ENCODE measurements at places on chromosomes 2 and 18.

DNA sequence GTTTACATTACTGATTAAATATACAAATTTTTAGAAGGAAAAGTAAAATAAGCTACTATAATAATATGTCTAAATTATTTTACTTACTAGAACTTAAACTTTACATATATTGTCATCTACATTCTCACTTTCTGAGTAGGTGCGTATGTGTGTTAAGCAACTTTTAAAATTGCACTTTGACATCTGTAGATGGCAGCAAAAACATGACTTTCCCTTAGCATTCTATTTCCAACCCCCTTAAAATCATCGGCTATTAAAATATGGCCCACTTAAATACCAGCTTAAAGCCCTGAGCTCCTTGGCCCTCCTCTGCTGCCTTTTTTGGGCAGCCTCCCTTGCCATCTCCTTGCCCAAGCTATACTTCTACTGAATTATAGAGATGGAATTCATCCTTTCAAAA lies 78.0 kb downstream of the UPP2 start:
- DNase-seq, result no peak

- DNase-seq, result no peak
Measured at GRCh38 chr2:141611981-141612380, 518.8 kb downstream of the LRP1B start.

DNA sequence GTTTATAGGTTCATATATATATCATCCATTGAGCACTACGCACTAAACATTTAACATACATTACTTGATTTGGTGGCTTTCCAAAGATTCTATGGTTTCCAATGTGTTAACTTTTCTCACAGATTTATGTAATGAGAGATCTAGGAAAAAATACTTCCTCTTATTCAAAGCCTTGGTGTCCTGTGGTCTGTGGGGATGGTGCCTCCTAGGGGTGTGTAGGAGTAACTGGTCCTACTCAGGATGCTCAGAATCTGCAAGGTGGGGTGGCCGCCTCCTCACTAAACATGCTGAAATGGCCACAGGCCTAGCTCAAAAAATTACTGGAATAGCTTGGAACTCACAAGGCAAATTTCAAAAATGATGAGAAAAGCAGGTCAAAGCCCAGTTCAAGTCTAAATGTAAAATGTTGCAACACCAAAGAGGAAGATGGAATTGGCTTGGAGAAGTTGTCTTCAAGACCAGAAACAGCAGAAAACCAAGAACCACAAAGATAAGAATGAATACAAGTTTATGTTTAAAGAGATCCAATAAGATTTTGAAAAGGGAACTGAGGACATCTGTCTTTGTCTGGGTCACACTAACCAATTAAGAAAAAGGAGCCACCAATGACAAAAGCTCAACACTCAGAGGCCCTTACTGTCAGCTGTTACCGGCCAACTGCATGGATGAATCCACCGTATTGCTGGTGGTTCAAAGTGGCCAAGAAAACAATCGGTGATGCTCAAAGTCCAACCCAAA lies 11.5 kb downstream of the GPR55 start:
- no peak for DNase-seq

DNA sequence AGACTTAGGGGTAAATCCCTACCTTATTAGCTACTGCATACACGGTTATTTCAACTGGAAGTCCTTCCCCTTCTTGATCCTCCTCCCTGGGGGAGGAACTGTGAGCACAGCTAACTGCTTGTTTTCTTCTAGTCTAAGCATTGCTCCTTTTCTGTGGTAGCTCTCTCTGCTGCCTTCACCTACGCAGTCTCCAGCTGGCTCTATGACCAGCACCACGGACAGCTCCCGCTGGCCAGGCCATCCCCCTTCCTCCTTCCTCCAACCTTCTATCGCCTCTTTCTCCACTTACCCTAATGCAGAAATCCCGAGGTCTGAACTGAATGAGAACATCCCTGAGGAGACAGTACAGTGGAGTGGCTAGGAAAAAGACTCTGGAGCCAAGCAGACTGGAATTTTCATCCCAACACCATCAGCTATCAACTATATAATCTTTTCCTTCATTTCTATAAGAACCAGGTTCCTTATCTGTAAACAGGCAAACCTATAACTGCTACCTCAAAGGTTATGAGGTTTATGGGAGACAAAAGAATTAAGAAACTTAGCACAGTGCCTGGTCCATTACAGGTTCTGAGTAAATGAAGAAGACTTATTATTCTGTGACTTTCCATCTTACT lies 4.7 kb upstream of the CFAP65 start:
- DNase-seq, result no peak

GRCh38 chr2:121884511-121884921 lies 129.1 kb downstream of the TSN start:
- no peak for DNase-seq
